ENCODE measurements at places on chromosomes 6 and 20.
A peak's percentile ranks its signal among the peaks of the same experiment; 100 is the strongest.

DNA sequence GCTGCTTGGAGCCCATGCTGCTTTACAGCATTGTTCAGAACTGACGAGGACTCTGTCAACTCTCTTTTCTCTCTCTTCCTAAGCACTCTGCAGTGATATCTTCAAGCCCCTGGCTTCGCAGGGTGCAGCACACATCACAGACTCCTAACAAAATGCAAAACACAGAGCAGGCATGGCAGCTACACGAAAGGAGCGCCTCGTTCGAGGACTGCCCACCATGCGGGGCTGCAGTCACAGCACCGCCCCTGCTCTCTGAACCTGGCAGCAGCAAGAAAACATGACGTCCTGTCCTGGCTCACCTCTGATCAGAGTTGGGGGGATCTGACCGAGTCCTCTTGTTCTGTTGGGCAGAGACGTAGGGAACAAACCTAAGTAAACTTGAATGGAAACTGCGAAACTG is 281.7 kb downstream of the CDH26 start:
- DNase-seq, result no peak

DNA sequence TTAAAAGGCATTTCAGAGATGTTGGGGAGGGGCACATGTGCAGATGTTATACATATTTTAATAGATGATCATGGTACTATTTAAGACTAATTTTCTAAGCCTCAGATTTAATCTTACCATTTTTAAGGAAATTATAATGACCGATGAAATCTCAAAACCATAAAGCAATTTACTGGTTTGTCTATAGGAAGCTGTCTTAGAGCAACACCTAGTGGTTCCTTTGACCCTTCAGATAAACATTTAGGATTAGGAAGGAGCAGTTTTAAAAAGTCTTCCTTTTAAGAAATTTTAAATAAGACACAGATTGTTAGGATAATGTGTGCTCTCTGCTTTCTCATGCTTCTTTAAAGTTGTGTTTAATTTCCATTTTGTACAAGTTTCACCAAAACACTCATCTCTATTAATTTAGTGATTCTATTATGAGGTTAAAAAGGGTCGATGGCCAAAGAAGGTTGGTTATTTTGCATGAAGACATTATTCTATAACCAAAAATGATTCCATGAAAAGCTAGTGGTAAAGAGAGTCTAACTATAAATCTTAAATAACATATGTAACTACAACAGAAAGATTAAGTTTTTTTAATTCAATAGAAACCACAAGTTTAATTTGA is 376.4 kb downstream of the HACE1 start:
- DNase-seq, result peak; percentile 59

DNA sequence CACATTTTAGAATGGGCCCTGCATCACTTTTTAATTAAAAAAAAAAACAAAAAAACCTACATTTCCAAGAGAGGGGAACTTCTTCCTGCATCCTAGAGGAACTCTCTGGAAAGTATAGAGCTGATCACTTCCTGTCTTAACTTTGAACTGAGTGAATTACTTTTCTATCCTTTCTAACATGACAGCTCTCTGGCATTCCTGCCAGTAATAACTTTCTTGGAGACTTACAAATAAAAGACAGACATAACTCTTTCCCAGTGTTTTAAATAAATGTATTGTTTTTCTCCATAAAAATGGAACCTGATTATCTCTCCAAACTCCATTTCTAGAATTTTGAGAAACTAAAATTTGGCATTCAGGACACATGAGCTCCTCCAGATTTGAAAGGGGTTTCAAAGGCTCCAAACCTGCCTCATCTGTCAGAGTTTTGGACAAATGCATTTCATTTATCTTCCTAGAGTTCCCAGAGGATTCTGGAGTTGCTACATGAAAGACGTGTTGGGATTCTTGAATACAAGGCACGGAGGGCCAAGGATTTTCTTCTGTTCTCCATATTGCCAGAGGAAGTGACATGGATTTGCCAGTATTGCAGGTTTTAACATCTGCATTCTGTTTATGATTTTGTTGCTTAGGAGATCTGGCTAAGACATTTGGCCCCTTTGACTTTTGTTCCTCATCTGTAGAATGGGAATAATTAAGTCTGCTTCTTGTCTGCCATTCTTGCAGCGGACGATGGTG is 2.0 kb upstream of the SMOC2 start:
- no peak for DNase-seq

DNA sequence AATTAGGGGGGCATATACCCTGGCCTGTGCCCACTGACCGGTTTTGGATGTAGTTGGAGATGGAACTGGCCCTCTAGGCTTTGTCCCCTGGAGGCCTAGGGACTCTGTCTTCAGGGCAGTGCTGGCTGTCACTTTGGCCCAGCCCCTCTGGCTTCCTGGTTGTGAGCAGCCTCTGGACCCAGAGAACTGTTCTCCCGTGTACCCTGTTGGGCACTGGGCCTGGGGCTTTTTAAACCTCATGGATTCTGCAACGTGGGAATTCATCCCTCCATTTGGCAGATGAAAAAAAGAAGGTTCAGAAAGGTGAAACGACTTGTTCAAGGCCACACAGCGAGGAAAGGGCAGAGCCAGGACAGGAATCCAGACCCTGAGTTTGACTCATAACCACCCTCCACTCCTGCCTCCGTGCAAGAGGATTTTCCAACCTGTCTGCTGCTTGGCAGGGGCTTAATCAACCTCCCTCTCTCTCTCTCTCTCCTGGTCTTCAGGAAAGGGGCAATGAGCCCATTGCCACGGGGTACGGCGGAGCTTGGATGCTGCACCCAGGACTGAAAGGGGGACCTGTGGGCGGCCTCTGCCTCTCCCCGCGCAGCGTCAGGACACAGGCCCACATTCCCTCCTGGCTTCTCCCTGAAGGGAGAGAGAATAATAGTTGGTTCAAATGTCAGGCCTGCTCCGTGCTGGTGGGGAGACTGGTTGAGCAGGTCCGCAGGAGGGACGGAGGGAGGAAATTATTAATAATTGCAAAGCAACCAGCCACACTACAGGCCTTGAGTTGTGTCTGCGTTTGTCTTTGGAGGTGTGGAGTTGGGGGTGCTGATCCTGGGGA is 56.0 kb downstream of the CEBPB start:
- DNase-seq, result no peak

GRCh38 chr6:138818496-138819194 is 22.8 kb downstream of the ECT2L start:
- no peak for DNase-seq

DNA sequence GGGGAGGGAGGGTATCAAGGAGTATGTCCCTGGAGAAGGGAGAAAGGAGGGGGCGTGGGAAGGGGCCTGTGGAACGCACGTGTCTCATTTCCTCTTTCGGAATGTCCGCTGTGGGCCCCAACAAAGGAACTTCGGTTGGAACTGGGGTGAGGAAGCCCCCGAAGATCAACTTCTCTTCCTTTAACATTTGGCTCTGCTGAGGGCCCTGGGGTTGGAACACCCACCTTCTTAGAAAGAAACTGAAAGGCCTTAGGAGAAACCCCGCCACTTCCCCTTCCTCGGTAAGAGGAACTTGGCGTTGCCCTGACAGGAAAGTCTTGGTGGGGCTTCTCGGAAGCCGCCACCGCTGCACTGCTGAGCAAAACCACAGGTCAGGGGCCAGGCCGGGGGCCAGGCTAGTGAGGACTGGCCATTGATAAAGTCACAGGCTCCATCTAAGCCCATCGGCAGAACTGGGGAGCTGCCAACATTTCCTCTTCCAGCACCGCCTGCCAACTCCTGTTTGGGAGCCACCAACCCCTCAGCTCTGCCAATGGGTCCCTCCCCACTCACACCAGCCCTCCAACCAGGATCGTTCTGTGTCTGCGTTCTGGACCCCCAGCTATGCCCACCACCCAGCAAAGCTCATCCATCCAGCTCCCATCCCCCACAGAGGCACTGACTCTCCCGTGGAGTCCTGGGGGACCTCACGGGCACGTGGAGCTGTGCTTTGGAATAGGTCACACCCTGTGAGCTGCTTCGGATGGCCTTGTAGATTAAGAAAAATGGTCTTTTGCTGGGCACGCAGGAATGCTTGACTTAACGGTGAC is 44.8 kb downstream of the FGD2 start:
- no peak for DNase-seq

DNA sequence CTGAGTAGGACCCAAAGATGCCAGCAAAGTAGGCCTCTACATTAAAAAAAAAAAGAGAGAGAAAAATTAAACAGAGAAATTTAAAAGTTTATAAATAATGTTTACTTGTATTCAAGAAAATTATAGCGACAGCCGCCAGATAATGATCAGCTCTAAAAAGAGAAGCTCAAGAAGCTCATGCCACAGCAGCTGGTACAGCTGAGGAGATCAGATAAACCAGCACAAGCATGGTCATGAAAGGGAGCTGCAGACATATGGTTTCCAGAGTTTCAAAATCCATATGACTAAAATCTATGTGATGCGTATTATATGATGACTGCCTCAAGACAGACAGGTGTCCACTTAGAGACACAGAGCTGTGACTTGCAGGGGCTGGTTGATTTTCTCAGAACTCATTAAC is 13.6 kb upstream of the HLA-C start:
- DNase-seq, result no peak

DNA sequence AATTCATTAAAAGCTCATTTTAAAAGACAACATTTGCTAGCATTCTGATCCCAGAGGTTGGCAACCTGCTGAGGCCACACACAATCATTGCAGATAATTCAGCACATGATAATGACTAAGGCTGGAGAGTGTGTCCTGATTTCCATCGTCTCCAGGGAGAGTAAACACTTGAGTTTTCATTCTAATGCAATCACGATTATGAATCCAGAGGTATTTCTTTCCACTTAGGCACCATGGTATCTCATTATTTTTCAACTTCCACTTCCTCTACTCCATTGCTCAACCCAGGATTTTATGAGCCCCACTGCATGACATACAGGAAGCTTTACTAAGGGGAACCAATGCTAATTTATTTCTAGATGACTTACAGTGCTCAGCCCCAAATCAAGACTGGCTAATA is 273.8 kb upstream of the AGPAT4 start:
- peak; percentile 2 for DNase-seq

- DNase-seq, result no peak
Observed at GRCh38 chr6:87341899-87342298, 2.7 kb upstream of the C6orf163 start.

DNA sequence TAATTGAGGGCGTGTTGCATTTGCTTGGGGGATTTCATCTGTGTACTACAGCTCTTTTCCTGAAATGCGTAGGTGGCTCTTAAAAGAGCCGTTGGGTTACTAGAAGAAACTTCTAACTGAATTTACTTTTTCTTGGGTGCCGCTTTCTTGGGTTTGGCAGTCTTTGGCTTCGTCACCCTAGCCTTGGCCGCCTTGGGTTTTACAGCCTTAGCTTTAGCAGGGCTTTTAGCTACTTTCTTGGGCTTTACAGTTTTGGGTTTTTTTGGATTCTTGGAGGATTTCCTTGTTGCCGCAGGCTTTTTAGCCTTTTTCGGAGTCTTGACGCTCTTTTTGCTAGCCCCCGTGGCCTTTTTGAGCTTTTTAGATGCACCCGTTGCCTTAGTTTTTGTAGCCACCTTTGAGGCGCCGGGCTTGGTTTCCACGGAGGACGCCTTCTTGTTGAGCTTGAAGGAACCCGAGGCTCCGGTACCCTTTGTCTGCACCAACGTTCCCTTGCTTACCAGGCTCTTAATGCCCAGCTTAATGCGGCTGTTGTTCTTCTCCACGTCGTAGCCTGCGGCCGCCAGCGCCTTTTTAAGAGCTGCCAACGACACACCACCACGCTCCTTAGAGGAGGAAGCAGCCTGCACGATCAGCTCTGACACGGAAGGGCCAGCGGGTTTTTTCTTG is 54.5 kb downstream of the TRIM38 start:
- DNase-seq, result peak; percentile 29

DNA sequence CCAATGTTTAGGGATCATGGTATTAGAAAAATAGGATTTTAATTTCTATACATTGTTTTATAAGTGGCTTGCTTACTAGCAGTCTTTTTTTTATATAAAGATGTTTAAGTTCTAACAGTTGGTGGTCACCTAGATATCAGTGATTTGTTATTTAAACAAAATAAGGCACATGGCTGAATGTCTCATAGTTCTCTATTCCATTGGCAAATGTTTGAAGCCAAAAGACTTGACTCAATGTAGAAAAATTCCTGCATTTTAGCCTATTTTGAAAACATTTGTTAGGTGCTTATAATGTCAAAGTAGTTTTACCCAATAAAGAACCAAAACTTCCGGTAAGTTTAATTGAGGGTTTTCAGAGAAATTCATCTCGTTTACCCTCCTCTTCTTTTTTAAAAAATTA is 26.8 kb downstream of the MAPK14 start:
- DNase-seq, result no peak

DNA sequence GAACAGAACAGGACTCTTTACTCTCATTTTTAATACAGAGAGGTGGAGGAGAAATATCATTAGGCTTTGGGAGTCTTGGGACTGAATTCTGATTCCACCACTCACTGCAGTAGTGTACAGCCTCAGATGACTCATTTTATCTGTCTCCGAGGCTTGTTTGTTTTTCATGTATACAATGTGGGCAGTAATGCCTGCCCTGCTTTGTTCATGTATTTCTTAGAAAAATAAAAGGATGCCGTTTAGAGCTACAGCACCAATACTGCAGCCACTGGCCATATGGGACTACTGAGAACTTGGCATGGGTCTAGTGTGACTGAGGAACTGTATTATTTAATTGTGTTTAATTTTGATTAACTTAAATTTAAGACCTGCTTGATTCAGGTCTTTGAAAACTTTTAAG is 41.2 kb upstream of the JAG1 start:
- peak; percentile 47 for DNase-seq

- no peak for DNase-seq
Observed at GRCh38 chr6:18269253-18269652, 4.9 kb upstream of the DEK start.

DNA sequence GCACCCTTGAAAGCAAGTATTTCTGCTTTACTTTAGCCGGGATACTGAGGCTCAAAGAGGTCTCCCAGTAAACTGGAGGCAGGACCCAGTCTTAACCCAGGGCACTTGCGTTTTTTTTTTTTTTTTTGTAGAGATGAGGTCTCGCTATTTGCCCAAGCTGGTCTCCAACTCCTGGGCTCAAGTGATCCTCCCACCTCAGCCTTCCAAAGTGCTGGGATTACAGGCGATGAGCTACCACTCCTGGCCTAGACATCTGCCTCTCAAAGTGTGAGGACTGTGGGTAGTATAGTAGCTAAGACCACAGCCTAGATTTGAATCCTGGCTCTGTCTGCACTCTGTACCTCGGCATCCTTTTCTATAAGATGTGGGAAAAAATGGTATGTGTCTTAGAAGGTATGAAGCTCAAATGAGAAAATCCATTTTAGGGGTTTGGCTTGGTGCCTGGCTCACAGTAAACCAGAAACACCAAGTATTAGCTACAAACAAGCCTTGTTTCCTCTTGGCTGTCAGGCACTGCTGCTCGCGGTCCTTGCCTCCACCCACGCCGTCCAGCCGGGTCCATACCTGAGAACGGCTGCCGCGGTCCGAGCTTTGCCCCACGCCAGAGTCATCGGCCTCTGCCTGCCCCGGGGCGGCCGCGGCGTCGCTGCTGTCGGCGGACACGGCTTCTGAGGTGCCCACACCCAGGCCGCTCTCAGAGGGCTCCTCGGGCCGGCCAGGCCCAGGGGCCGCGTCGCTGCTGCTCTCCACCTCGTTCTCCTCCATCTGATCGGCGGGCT is 1.2 kb downstream of the ZNF335 start:
- peak; percentile 18 for DNase-seq

- DNase-seq, result peak; percentile 58
Observed at GRCh38 chr6:46909371-46909770, 12.4 kb downstream of the ADGRF5 start.

All from fibroblast of pulmonary artery (primary cell).